ENCODE measurements at places on chromosomes 3 and 15. TPM values are rescaled to one million over a fixed set of nuclear protein-coding genes. Genes with fewer than 3 reads are reported as not detected.

GRCh38 chr15:101064795-101065569 is 145.8 kb downstream of the LRRK1 start:
- DNase-seq: no peak

DNA sequence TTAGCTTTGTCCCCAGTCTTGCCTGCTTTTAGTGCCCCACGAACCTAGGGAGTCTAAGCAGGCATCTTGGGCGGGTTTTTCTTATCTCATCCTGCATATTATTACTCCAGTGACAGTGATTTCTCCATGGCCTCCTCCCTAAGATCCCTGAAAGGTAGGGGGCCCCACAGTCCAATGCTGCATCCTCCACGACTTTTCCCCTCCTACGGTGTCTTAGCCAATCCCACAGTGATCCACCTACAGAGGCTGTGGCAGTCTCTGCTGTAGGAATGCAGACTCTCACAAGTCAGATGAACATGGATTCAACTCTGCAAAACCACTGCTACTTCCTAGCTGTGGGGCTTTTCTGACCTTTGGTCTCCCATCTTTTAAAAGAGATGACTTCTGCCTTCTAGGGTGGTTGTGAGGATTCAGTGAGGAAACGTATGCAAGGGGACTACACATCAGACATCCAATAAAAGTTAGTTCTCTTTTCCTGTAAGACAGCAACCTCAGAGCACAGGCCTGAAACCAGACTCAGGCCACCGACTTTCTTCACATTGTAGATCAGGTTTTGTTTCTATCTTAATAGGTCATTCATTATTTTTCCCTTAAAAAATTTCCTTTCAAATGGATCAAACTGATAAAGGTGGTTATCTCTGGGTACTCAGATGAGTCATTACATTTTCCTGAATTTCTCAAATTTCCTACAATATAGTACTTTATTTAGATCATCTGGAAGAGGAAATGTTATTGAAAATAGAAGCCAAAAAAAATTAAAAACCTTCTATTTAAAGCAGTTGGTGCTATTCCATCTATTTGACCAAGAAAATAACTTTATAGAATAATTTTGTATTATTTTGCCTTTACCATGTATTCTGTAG is 23.2 kb downstream of the ILDR1 start:
- DNase-seq: no peak

DNA sequence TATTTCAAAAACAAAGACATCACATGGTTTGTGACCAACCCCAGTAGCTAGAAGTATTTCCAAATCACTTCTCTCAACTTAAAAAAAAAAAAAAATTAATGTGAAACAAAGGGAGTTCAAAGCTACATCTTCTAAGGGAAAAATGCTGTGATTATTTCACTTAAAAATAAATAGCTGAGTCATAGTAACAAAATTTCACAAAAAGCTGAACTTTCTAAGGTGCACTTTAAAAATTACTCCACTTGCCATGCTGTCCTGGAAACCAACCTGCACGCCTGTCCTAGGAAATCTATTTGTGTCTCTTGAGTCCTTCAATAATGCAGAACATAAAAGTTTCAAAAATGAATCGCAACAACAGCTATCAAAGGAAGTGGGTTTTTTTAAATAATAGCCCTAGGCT is 1.8 kb downstream of the ACAP2 start:
- no peak for DNase-seq

The FAM43A gene
- total RNA-seq: 2.6 TPM

The CLDN11 gene
- total RNA-seq: 10.5 TPM

All from H1 (cell line).